Effector CD4-positive, alpha-beta T cell (primary cell): ENCODE measurements at places on chromosomes 1 and 21.

DNA sequence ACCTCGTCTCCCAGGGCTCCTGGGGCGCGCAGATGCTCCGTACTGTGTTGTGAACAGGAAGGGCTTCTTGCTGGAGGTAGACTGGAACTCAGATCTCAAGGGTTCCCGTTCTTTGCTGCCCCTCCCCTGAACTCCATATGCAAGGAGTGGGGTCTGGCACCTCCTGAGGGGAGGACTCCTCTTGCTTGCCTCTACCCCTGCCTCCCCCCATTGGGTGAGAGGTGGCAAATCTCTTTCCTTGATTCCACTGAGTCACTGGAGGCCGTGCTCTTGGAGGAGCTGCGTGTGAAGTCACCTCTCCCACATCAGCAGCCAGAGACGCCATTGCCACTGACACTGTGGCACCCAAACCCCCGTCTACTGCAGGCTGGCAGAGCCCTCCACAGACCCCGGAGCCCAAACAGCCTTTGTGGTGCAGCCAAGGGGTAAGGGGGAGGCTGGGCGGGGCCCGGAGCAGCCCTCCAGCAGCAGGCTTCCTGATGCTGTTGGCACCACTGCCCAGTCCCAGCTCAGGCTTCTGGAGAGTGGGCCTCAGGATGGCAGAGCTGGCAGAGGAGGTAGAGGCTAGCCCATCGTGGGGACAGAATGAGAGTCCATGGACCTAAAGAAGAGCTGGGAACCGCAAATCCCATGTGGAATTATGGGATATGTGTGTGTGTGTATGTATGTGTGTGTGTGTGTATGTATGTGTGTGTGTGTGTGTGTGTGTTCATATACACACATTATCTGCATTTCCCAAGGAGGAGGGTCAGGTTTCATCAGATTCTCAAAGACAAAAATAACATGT is 104.9 kb upstream of the RUNX3 start:
- no peak for DNase-seq

DNA sequence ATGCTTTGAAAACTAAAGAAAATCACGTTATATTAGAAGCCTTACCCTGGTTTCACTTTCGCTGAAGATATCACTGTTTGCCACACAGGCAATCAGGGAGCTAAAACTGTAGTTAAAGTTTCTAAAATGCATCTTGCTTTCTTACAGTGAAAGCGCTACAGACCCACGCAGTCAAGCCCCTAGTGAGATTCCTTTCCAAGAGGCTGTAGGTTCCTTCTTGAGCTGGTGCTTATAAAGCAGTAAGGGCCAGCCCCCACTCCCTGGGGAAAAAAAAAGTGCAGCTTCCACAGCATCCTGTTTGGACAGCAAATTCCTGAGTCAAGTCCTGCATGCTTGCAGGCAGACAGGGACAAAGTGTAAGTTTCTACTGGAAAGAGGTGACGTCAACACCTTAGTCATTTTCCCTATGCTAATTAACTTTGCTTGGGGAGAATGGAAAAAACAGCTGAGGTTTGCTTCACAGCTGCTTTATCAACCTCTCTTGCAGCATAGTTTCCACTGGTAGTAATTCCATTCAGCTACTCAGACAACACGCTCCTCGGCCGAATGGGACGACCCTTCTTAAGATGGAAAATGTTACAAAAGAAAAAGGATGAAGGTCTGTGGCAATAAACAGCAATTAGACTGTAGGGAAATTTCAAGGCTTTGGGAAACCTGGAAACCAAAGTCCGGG is 14.7 kb upstream of the KCNE1 start:
- no peak for DNase-seq

- DNase-seq: no peak
Observed at GRCh38 chr1:223180731-223181321, 37.8 kb upstream of the TLR5 start.

DNA sequence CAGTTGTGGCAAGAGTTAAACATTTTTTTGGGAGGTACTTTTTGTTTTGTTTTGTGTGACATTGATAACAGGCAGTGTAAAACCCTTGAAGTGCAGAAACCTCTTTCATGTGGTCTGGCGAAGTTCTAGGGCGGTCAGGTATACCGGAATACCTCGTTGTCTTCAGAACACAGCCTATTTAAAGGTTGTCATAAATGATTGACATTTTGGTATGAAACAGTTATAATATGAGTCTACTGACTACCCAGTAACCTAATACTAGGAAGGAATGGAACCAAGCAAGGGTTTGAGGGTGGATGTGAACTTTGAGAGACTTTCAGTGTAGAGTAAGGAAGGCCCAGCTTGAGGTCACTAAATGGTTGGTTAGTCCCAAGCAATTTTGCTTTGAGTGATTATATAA is 40.5 kb downstream of the PATJ start:
- peak; percentile 55 for DNase-seq

GRCh38 chr1:153343040-153343681 is 5.5 kb downstream of the PGLYRP4 start:
- no peak for DNase-seq

GRCh38 chr1:173545688-173546087 is 57.2 kb downstream of the SLC9C2 start:
- DNase-seq: no peak

GRCh38 chr1:222084048-222084447 is 342.2 kb upstream of the DUSP10 start:
- DNase-seq: no peak
